C1 segment of cervical spinal cord (tissue), 14 donors: ENCODE measurements at places on chromosomes 11 and 22.

DNA sequence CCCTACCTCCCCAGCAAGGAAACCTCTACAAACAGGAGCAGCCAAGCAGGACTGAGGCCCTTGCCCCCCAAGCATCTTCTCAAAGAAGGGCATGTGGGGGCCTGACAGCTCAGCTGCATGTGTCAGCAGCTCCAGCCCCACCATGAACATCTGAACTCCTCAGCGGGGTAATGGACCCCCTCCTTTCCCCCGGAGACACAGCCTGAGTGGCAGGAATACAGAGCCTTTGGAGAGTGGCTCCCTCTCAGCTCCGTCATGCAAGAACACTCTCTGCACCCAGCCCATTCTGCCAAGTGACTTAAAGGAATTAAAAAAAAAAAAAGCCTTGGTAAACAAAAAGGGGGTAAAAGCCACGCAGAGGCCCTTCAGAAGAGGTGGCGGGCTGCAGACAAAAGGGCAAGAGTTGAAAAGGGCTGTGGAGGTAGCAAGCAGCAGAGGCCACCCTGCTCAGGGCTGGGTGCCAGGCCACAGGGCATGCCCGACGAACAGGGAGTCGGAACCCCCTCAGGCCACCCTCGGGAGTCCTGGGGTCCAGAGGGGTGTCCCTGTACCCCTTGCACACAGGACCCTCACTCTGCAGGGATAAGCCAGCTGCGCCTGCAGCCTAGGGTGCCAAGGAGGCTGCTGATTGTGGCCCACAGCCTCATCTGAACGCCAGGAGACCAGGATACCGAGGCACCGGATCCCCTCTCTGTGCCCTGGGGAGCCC is 62.5 kb downstream of the MACROD1 start:
- DNase-seq, result no peak

DNA sequence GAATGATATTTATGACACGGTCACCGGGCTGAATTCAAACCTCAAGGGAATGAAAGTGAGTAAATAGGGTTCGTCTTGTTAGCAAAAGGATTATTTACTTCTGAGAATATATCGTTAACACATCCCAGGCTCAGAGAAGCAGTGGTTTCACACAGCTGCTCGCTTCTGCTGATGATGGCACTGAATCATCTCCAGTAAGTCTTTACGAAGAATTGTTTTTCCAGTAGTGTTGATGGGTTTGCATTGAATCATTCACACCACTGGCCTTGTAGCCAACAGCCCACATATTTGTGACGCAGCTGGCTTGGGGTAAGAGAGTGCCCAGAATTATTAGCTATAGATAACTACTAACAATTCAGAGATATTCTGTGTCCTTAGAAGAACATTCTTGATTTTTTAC is 236.3 kb downstream of the CADM1 start:
- no peak for DNase-seq

DNA sequence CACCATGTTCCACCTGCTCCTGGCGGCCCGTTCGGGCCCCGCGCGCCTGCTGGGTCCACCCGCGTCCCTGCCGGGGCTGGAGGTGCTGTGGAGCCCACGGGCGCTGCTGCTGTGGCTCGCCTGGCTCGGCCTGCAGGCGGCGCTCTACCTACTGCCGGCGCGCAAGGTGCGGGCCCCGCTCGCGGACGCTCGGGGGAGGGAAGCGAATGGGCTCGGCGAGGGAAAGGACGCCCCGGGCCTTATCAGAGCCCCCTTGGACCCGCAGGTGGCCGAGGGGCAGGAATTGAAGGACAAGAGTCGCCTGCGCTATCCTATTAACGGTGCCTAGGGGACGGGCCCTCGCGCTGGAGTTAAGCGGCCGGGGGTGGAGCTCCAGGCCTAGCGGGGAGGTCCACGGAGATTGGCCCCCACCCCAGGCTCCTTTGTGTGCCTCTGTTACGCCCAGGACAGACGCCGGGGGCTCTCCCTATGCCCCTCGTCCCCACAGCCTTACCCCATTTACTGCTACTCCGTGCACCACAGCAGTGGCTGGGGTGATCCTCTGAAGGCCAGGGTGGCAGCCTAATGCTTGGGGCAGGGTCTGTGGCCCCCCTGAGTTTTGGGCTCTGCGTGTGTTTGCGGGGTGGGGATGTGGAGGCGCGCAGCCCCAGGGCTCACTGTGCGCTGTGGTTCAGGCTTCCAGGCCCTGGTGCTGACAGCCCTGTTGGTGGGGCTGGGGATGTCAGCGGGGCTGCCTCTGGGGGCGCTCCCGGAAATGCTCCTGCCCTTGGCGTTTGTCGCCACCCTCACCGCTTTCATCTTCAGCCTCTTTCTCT is 1.1 kb downstream of the TM7SF2 start:
- peak; percentile 28 for DNase-seq

- peak; percentile 4 for DNase-seq
Measured at GRCh38 chr22:46500201-46500600, 37.2 kb downstream of the CELSR1 start.

DNA sequence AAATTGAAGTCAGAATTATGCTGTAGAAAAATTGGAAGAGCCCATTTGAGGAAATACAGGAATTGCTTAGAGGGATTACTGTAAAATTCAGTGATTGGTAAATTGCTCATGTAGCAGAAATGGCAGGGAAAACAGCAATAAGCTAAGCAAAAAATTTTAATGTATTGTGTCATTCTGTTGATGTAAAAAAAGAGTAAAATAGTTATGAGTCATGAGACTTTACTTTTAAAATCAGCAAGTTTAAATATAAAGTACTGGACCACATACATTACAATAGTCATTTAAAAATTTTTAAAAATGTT is 10.4 kb downstream of the PDHX start:
- DNase-seq, result no peak

DNA sequence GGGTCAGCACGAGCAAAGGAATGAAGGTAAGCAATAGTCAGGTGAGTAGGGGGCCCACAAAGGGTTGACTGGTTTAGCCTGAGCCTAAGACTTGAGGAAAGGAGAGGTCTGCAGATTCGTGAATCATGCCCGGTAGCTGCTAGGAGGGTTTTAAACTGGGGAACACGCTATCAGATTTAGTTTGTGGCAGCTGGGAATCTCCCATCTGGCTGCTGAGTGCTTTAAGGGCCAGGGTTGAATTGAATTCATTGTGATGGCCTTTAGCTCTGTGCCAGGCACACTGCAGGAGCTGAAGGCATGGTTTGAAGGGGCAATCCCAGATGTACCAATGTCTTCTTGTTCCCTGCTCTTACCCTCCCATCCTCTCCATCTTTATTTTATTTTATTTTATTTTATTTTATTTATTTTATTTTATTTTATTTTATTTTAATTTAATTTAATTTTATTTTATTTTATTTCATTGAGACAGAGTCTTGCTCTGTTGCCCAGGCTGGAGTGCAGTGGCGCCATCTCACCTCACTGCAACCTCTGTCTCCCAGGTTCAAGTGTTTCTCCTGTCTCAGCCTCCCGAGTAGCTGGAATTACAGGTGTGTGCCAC is 1.9 kb upstream of the NECTIN1 start:
- DNase-seq, result no peak

DNA sequence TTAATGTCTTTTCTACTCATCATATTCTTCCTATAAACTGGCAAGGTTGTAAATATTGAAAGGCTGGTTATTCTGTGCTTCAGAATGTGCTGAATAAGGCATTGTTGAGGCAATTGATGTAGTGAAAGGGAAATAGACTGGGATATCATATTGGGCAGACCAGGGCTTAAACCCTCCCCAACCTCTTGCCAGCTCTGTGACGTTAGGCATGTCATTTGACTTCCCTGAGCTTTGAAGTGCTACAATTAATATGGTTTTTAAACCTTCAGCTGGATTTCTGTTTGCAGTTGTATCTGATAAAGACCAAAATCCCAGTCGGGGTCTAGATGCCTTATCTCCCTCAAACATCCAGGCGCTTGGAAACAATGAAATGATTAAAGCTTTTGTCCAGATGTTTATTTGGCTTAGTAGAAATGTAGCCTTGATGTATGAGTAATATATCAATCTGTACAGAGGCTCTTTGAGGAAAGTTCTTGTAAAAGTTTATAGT is 208.1 kb downstream of the DBX1 start:
- DNase-seq, result no peak

- no peak for DNase-seq
Measured at GRCh38 chr11:76802151-76802550, 19.0 kb downstream of the TSKU start.

GRCh38 chr22:50032109-50032871 is 19.7 kb upstream of the IL17REL start:
- DNase-seq, result no peak

DNA sequence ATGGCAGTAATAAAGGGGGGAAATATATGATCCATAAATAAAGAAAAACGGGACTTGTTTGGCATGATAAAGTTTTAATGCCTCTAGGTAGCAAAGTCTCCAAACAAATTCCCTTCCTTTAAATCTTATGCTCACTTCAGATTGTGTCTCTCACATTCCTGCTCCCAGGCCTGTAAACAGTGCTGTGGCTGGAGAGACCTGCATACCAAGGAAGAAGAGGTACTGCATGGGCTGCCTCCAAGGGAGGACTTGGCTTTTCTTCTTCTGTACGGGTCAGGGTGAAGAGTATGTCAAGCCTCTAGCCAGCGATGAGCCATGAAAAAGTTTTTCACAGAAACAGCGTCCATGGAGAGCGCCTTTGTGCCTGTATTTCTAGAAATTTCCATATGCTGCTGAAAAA is 161.8 kb downstream of the KIRREL3 start:
- DNase-seq, result no peak

DNA sequence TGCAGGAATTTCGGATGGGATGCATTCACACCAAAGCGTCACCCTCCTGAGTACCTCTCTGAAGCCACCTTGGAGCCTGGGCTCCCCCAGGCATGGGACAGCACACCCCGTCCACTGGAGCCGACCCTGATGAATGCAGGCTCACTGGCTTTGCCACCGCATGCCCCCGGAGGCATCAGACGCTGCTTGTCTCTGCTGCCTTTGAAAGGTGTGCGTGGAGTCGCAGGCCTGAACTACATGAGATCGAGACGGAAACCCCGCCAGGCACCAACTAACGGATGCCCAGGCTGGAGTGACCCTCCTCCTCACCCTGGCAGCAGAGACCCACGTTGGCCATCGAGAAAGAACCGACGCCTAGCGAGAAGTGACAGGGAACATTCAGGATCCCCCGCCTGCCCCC is 22.5 kb downstream of the KRTAP5-5 start:
- DNase-seq, result no peak

- no peak for DNase-seq
Measured at GRCh38 chr11:6237761-6238302, 1.1 kb upstream of the CNGA4 start.

DNA sequence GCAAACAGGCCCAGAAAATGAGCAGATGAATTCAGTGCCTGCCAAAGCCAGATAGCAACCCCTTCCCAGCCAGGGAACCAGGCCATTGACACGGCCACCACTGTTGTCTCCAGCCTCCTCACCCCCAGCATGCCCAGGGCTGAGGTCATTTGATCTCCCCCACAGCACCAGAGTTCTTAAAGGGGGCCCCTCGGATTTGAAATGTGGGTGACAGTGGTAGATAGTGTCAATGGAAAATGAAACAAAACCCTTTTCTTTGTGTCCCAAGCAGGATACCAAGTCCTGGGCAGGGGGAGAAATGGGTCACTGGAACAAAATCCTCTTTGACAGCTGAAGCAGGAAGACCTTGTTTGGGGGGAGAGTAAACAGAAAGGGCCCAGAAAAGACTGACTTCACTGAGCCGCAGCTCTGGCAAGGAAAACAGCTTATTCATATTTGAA is 14.3 kb upstream of the ACCSL start:
- peak; percentile 22 for DNase-seq

DNA sequence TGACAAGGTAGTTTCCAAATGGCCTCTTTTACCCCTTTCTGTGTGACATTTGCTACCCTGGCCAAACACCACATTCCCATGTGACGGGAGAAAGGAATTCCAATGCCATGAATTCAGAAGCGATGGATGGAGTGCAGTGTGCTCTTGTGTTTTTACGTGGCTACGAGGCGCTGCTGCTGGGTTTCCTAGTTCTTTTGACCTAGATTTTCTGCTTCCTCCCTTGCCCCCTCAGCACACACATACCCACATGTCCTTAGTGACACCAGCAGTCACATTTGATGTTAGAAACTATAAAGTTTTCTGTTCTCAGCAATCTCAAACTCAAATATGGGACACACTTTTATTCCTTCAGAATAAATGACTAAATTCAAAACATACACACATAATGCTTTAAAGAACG is 7.8 kb upstream of the TMA7B start:
- no peak for DNase-seq

- DNase-seq, result no peak
Measured at GRCh38 chr11:19040051-19040450, 20.5 kb downstream of the MRGPRX2 start.

- no peak for DNase-seq
Measured at GRCh38 chr11:124950601-124951330, 3.2 kb upstream of the CCDC15 start.

GRCh38 chr11:27646051-27646818 is 54.0 kb downstream of the BDNF start:
- no peak for DNase-seq

DNA sequence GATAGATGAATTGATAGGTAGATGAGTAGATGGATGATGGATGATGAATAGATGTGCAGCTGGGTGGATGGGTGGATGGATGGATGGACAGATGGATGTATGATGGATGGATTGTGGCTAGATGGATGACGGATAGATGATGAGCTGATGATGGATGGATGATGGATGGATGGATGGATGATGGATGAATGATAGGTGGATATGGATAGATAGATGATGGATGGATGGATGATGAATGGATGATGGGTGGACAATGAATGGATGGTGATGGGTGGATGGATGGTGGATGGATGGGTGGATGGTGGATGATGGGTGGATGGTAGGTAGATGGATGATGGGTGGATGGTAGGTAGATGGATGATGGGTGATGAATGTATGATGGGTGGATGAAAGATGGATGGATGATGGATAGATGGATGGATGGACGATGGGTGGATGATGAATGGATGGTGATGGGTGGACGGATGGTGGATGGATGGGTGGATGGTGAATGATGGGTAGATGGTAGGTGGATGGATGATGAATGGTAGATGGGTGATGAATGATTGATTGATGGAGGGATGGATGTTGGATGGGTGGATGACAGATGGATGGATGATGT is 1261.7 kb downstream of the BRD1 start:
- no peak for DNase-seq

DNA sequence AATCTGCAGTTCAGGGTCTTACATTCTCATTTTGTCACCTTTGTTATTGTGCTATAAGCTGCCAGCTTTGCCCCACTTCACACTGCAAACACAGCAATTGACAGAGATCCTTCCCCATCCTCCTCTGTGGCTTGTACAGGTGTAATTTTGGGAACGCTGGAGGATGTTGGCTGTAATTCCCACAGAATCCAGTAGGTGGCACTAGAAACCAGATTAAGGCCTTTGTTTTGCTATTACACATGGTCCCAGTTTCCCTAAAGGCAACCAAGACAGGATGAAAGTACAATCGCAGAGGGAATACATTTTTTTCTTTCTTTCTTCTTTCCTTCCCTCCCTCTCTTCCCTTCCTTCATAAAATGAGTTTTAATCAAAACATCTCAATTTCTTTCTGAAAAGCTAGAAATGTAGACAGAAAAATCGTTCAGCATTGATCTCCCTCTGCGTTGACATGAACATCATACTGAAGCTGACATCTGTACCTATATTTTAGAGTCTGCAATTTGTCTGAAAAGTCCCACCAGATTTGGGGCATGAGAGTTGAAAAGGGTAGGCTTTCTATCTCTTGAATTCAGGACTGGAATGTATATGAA is 21.3 kb upstream of the NELL1 start:
- no peak for DNase-seq

GRCh38 chr11:64652586-64653387 is 61.8 kb downstream of the SLC22A12 start:
- peak; percentile 89 for DNase-seq

- DNase-seq, result peak; percentile 95
Measured at GRCh38 chr11:535519-536454, at the start of gene HRAS. Gene HRAS (minus strand): TSS chr11:535576.

- DNase-seq, result no peak
Measured at GRCh38 chr11:114059984-114060391, 477 bp downstream of the ZBTB16 start.
